ENCODE measurements at places on chromosomes 7 and 10. TPM values are rescaled to one million over a fixed set of nuclear protein-coding genes. Genes with fewer than 3 reads are reported as not detected.
A peak's percentile ranks its signal among the peaks of the same experiment; 100 is the strongest.

DNA sequence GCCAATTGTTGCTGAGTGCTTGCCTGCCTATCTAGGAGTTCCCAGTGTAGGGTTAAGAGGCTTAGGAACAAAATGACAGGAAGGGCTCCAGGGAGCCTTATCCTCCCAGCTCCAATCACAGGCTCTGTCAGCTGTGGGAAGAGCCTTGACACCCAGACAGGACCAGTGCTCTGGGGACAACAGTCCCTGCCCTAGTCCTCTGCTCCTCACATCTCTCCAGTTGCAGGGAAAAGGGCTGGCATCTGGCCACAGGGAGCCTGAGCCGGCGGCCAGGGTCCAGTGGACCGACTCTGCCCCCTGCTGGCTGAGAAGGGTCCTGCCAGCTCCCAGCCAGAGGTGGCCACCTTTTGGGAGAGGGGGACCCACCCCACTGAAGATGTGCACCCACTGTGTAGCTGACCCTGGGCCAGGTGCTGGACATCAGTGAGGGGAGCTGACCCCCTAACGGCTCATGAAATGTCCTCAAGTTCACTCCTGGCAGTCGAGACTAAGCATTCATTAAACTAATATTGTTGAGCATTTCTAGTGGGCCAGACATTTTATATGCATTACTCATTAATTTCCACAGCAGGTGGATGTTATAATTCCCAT is 17.6 kb downstream of the DNAJB12 start:
- H3K4me3 ChIP-seq: no peak overlapping the region
- H3K4me1 ChIP-seq: peaks cover 32% of the 10 kb centered on the region
- H3K27ac ChIP-seq: peak overlapping the region; percentile 18
- no peaks in the 10 kb centered on the region for H3K27me3 ChIP-seq
- DNase-seq: no peak

DNA sequence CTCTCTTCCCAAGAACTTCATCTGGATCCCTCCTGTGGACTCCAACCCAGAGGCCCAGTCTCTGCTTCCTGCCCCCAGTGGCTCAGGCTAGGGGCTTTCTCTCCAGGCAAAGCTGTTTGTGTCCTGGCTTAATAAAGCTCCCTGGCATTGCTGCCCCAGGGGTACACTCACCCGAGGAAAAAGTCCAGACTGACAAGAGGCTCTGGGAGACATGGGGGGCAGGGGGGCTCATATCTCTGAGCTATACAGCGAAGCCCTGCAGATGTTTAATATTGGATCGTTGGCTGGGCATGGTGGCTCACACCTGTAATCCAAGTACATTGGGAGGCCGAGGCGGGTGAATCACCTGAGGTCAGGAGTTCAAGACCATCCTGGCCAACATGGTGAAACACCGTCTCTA is 10.7 kb upstream of the COMTD1 start:
- H3K27me3 ChIP-seq: no peaks in the 10 kb centered on the region
- H3K4me3 ChIP-seq: no peak overlapping the region
- peaks cover 10% of the 10 kb centered on the region for H3K4me1 ChIP-seq
- no peak for DNase-seq
- H3K36me3 ChIP-seq: no peaks in the 10 kb centered on the region

DNA sequence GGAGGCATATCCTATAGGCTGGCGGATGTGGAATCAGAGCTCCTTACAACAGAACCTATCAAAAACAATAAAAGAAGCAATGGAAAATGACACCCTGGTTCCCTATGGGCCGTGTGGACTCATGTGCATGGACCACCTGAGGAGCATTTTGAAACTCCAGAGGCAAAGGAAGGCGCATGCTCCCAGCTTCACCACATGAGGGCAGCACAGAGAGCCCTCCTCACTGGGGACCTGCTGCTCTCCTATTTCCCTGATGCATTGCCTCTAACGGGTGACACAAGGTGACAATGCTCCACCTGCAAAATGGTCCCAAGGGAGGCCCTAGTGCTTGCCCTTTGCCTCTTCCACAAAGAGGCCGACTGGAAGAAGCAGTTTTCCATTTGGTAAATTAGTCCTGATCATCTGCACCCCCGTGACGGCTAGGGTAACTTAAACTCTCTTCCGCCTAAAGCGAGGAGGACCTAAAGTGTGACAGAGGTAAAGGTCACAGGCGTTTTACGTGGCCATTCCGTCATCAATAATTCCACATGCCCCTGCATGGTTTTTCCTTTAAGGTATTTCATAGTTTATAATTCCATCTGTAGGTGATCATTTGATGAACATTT is 67.7 kb downstream of the GPAM start:
- no peak overlapping the region for H3K4me3 ChIP-seq
- no peaks in the 10 kb centered on the region for H3K36me3 ChIP-seq
- no peak overlapping the region for H3K27ac ChIP-seq
- no peaks in the 10 kb centered on the region for H3K4me1 ChIP-seq
- DNase-seq: no peak
- H3K27me3 ChIP-seq: peaks cover 6% of the 10 kb centered on the region

DNA sequence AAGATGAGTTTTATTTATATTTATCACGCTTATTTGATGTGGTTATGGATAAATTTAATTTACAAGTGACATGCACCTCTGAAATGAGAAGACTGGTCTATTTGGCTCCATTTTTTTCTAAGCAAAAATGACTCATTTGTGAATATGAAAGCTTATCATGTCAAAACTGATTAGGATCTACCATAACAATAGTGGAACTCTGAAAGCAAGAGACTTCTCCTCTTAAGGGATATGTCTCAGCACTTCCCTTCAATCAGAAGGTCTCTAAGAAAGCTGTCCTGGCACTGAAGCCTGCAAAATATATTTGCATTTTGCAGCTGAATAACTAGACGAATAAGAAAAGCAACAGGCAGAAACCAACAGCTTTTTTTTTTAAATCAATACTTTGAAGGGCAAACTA is 12.7 kb downstream of the FAS start:
- no peak for DNase-seq
- H3K27me3 ChIP-seq: peaks cover 3% of the 10 kb centered on the region
- no peak overlapping the region for H3K27ac ChIP-seq
- peaks cover 11% of the 10 kb centered on the region for H3K4me1 ChIP-seq
- H3K4me3 ChIP-seq: no peak overlapping the region
- no peaks in the 10 kb centered on the region for H3K36me3 ChIP-seq

GRCh38 chr7:11078247-11078834 is 104.7 kb downstream of the PHF14 start:
- H3K27ac ChIP-seq: no peak overlapping the region
- H3K36me3 ChIP-seq: peaks cover 18% of the 10 kb centered on the region
- no peaks in the 10 kb centered on the region for H3K27me3 ChIP-seq
- H3K4me1 ChIP-seq: peaks cover 7% of the 10 kb centered on the region

GRCh38 chr10:92241158-92241500 is 49.7 kb downstream of the CPEB3 start:
- H3K4me3 ChIP-seq: peak overlapping the region; percentile 93
- H3K4me1 ChIP-seq: peaks cover 23% of the 10 kb centered on the region
- no peaks in the 10 kb centered on the region for H3K36me3 ChIP-seq
- peak overlapping the region; percentile 94 for H3K27ac ChIP-seq

- H3K27me3 ChIP-seq: peaks cover 81% of the 10 kb centered on the region
- H3K4me1 ChIP-seq: no peaks in the 10 kb centered on the region
- H3K4me3 ChIP-seq: no peak overlapping the region
- H3K36me3 ChIP-seq: peaks cover 4% of the 10 kb centered on the region
- no peak overlapping the region for H3K27ac ChIP-seq
These were observed 287.6 kb downstream of the LRMDA start for GRCh38 chr10:75718991-75719390.

DNA sequence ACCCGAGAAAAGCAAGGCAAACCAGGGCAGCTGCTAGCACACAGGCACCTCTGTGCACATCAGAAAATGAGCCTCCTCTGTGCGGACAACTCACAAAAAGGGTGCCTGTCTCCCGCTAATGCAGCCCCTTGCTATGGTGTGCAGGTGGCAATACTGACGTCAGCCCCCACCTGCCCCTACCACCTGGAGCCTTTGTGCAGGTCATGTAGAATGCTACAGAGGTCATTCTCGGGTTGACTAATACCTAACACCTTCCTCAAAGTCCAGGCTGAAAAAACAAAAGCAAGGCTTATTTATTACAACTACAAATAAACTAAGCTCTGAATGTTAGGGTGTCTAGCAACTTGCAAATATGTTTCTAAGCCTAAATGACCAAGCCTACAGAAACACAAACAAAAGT is 13.9 kb downstream of the PIP4K2A start:
- DNase-seq: no peak
- no peak overlapping the region for H3K4me3 ChIP-seq
- no peak overlapping the region for H3K27ac ChIP-seq
- peaks cover 6% of the 10 kb centered on the region for H3K36me3 ChIP-seq
- H3K27me3 ChIP-seq: no peaks in the 10 kb centered on the region

DNA sequence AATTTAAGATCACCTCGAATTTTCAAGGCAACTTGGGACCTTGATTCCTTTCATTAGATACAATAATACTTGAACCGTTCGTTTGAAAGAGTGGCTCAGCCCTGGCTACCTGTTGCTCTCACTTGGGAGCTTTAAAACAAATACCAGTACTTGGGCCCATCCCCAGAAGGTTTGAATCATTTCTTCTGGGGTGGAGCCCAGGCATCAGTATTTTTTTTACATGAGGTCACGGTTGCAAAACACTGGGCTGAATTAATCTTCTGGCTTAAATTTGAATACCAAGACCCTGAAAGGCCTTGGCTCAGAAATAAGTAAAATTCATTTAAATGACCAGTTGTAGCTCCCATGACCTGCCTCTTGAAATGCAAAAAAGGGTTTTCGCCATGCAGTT is 214.9 kb downstream of the CREB5 start:
- no peaks in the 10 kb centered on the region for H3K36me3 ChIP-seq
- DNase-seq: no peak
- H3K4me1 ChIP-seq: peaks cover 20% of the 10 kb centered on the region
- H3K27ac ChIP-seq: no peak overlapping the region

GRCh38 chr10:28947171-28947570 is 269.9 kb downstream of the BAMBI start:
- H3K27me3 ChIP-seq: no peaks in the 10 kb centered on the region
- H3K4me1 ChIP-seq: peaks cover 6% of the 10 kb centered on the region
- no peak for DNase-seq
- no peaks in the 10 kb centered on the region for H3K36me3 ChIP-seq
- H3K27ac ChIP-seq: no peak overlapping the region

- peaks cover 19% of the 10 kb centered on the region for H3K4me1 ChIP-seq
- H3K4me3 ChIP-seq: no peak overlapping the region
- no peak overlapping the region for H3K27ac ChIP-seq
- H3K36me3 ChIP-seq: no peaks in the 10 kb centered on the region
- DNase-seq: peak; percentile 47
- H3K27me3 ChIP-seq: peaks cover 8% of the 10 kb centered on the region
These were observed 79.4 kb downstream of the EMX2 start for GRCh38 chr10:117621795-117622420.

DNA sequence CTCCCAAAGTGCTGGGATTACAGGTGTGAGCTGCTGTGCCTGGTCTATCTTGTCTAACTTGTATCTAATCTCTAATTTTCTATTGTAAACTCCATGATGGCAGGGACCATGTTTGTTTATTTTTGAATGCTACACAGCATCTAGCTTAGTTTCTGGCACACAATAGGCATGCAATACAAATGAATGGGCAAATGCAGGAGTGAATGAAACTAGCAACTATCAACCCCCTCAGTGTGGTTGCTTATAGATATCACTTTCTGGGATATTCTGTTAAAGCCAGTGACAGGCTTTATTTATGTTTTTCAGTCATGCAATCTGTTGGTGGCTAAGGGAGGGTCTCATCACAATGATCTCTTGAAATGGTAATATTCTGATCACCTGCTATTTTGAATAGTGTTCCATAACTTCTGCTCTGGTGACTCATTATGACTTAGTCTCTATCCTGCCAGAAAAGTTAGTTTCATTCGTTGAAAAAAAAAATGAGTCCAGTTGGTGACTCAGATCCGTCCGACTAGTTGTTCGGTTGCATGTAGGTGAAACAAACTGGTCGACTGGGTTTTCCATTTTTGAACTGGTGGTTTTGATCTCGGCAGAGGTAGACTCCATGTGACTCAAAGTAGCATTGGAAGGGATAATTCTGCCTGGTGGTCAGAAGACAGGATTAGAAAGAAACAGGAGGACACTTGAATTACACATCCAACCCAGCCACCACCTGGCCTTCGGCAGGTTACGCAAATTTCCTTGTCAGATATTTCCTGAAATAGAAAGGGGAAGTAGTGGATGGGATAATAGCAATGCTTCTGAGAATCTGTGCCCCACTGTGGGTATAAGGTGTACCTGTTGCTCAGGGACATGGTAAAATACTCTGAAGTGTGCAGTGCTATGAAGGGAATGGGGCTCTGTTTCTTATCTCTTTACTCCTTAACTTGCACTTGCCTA is 76.8 kb downstream of the GATA3 start:
- H3K4me3 ChIP-seq: no peak overlapping the region
- peaks cover 4% of the 10 kb centered on the region for H3K27me3 ChIP-seq
- no peak for DNase-seq
- no peaks in the 10 kb centered on the region for H3K4me1 ChIP-seq
- no peaks in the 10 kb centered on the region for H3K36me3 ChIP-seq

DNA sequence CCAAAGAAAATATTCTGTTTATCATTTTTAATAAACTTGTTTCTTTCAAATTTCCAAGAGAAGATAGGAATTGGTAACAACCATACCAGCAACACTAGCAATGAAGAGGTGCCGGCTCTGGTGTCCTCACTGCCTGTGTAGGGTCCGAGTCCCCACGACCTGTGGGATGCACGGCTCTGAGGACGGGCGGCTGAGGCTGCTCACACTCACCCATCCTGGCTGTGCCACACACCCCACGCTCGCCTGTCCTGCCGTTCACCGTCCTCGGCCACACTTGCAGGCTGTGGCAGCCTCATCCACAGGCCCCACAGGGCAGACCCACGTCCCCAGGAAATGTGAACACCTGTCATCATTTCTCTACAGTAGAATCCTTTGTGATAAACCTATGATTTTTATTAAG is 48.2 kb upstream of the DPYSL4 start:
- H3K36me3 ChIP-seq: no peaks in the 10 kb centered on the region
- H3K27me3 ChIP-seq: peaks cover 3% of the 10 kb centered on the region
- H3K4me3 ChIP-seq: no peak overlapping the region
- no peak overlapping the region for H3K27ac ChIP-seq

DNA sequence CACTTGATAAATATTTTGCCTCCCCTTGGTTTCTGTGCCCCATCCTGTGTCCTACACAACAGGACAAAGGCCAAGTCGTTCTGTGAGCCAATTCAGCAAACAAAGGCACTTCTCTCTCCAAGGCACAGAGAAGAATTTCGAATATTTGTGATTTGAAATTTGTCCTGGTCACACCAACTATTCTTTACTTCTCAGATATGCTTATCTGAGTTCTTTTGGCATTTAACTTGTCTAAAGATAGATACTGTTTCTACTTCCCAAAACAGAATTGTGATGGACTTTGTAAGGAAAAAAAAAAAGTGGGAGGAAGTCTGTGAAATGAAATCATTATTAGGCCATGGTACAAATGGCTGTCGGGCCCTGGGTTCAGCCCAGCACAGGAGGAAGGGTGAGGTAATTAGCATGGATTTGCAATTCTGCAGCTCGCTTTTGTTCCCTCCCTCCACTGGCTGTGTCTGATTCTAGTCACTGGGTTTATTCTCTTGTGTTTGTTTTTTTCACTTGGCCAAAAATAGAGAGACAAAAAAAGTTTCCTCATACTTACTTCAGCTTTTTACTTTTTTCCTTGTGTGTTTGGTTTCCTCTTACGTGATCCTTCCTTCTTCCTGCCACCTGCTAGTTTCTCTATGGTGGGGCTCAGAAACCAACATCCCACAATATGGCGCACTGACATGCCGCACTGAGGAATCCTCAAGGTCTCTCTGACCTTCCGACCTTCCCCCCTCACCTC is 108.2 kb upstream of the MKLN1 start:
- no peak overlapping the region for H3K4me3 ChIP-seq
- no peaks in the 10 kb centered on the region for H3K27me3 ChIP-seq
- DNase-seq: no peak
- no peaks in the 10 kb centered on the region for H3K4me1 ChIP-seq
- no peak overlapping the region for H3K27ac ChIP-seq

Gene GPR158
- total RNA-seq: 3.6 TPM

Gene HACD1
- total RNA-seq: 16.4 TPM

Gene BAG3
- total RNA-seq: 24.9 TPM

Gene LRRN3
- 4.9 TPM for total RNA-seq

Gene ASZ1
- total RNA-seq: not detected

Gene ZNF316
- 46.8 TPM for total RNA-seq

Gene PODXL
- 25.5 TPM for total RNA-seq

Measured in type B pancreatic cell (in vitro differentiated cells).